AG08395 (cell line): ENCODE measurements at places on chromosomes 7 and 10.

DNA sequence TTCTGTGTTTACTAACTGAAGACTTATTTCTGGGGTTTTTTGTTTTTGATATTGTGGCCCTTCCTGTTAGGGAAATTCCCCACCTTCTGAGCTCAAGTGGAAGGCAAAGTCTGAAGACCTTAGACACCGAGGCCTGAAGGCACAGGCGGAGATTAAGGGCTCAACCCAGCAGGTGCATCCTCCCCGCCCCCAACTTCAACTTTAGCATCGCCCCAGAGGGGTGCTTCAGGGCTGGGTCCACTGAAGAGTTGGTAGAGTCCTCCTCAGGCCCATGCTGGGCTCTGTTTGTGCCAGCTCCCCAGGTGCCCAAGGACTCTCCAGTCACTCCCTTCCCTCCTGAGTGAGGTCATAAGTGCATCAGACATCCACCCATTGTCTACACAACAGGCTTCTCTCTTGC, 9.4 kb upstream of the PPIA start:
- DNase-seq = no peak

- DNase-seq = no peak
These were observed 612.1 kb upstream of the FZD8 start for GRCh38 chr10:36254199-36254598.

DNA sequence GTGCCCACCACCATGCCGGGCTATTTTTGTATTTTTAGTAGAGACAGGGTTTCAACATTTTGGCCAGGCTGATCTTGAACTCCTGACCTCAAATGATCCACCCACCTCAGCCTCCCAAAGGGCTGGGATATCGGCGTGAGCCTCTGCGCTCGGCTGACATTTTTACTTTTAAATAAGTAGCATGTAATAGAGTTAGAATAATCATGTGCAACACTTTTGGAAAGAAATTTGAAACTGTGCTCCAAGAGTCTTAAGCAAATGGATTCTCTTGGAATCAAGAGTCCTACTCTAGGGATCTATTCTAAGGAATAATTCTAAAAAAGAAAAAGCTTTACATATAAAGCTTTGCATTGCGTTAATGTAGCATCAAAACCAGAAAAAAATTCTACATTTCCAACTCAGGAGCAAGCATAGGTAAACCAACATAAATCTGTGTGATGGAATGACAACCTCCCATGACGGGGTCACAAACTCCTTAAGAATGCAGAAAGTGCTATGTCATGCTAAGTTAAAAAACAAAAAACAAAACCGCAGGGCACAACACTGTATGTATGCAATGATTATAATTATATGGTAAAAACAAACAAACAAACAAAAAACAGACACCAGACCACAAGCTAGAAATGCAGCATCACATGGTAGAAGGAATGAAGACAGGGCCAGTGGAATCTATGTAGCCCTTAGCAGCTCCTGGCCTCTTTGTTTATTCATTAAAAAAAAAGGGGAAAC, 98.7 kb downstream of the RNF216 start:
- DNase-seq = no peak

GRCh38 chr7:24406053-24406788, 122.2 kb downstream of the NPY start:
- DNase-seq = no peak

- no peak for DNase-seq
These were observed 47.4 kb upstream of the CAMK2B start for GRCh38 chr7:44372560-44373417.

DNA sequence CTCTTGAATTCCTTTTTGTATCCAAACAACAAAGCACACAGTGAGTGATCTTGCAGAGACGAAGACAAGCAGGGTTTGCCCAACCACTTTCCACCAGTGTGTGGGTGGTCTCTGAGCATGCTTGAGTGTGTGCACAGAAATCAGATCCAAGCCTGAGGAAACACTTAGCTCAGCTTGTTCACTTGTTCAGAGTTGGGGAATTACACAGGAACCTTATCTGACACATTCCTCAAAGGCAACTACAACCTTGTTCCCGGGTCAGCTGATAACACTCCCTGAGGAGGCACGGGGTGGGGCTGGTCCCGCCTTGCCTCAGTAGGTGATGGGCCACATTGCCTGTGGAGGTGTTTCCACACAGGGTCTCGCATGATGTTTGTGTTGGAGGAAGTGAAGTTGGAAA, 216.9 kb downstream of the DYNC1I1 start:
- DNase-seq = no peak

DNA sequence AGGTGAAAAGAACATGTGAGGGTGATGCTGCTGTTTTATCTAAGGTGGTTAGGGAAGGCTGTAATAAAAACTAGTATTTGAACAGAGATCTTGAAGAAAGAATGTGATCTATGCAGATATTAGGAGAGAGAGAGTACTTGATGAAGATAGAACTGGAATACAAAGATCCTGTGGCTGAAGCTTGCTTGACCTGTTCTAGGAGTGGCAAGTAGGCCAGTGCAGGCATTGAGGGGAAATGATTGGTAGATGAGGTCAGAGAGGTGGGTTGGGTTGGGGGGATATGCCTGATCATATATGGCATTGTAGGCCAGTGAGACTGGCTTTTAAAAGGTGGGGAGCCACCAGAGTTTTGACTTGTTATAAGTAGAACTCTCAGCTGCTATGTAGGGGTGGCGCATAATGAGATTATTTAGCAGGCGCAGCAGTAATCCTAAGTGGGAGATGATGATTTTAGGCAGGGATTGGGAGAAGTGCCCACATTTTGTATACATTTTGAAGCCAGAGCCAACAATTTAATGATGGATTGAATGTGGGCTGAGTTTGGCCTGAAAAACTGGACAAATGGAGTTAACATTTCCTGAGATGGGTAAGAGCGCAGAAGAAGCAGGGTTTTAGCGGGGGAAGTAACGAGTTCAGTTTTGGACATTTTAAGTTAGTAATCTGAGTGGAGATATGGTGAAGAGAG, 8.2 kb downstream of the CCSER2 start:
- DNase-seq = no peak

DNA sequence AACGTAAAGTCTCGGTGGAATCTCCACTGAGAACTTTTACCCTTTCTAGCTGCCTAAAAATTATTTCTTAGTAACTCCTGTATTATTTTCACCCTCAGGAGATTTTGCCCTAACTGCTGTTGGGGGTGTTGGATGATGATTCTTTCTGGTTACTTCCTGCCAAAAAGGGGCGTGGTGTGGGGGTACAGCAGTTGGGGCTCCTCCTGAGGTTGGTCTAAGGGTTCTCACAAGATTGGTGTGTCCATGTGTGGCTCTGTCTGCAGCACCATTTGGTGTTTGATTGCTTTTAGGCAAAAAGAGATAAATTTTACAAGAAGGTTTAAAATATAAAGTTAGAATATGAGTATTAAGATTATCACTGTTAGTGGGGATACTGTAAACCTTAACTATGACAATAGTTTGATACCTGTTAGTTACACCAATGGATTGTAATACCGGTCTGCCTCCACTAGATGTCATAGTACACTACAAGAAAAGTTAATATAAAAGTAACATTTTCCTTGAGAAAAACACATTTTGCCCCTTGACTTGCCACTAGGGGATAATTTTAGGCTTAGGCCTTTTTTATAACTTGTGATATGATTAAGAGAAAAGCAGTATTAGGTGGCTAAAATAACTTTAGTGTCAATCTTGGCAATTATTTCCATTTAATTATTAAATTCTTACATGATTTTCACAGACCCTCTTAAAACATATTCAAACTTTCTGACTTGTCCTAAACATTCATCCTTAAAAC, 928.7 kb downstream of the IPMK start:
- DNase-seq = peak; percentile 33

- DNase-seq = peak; percentile 9
These were observed 84.3 kb upstream of the ADRB1 start for GRCh38 chr10:113959383-113959760.

DNA sequence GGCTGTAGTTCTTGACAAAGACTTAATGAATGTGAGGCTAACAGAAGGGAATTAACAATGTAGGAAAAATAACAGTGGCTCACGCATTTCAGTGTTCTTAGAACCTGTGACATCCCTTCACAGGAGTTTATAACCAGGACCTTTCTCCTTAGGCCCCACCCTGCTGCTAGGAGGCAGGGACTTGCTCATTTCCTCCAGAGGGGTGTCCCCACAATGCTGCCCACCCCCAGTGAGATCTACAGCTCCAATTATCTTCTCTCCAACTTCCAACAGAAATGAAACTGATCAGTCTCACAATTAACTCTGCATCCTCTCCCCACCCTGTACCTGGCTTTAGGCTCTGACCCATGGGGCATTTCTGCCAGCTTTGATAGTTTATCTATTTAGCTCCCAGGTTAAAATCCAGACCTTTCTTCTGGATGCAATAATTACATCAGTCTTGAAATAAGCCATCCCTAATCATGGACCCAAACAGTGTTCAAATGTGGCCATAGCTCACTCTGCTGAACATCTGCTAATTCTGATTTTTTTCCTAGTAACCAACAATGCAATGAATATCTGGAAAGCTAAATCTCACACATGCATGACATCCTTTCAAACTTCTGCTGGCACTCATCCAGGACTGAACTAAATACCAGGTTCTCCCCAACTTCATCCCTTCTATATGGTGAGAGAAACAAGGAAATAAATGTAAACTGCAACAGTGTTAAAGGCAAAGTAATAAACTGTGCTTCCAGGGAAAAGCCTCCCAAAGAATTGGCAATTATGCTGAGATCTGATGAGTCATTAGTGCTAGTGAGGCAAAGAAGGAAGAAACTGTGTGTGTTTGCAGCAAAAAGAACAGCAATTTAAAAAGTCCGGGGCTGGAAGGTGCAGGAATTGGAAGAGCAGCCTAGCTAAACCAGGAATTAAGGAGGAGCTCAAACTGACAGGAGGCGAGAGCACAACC, 64.6 kb downstream of the HERPUD2 start:
- peak; percentile 56 for DNase-seq

DNA sequence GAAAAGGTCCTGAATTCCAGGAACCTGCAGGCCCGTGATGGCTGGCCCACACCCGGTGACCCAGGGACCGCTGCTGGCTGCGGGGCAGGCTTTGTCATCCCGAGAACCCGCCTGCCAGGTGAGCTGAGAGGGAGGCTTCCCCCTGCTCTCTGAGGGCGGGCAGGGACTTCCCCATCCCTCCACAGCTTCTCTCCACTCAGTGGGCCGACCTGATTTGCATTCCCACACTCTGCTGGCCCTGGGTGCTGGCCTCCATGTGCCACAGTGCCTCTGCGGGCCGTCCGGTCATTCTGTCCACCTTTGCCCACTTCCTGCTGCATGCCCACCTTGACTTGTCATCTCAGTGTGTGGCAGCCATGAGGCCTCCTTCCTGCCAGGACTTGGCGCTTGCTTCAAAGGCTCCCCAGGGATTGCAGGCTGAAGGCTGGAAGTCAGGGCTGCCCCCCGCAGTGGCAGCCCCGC, 35.3 kb downstream of the PALD1 start:
- DNase-seq = no peak

- no peak for DNase-seq
These were observed 15.2 kb upstream of the TSPAN15 start for GRCh38 chr10:69435966-69436520.

- DNase-seq = no peak
These were observed 87.9 kb upstream of the NPSR1 start for GRCh38 chr7:34569975-34570699.

GRCh38 chr7:93981480-93981874, 22.7 kb downstream of the BET1 start:
- DNase-seq = no peak

GRCh38 chr10:77686650-77687417, 49.2 kb upstream of the KCNMA1 start:
- DNase-seq = no peak

- no peak for DNase-seq
These were observed 46.1 kb upstream of the NFE2L3 start for GRCh38 chr7:26105931-26106330.

GRCh38 chr7:66950763-66951162, 29.7 kb downstream of the TMEM248 start:
- DNase-seq = no peak

DNA sequence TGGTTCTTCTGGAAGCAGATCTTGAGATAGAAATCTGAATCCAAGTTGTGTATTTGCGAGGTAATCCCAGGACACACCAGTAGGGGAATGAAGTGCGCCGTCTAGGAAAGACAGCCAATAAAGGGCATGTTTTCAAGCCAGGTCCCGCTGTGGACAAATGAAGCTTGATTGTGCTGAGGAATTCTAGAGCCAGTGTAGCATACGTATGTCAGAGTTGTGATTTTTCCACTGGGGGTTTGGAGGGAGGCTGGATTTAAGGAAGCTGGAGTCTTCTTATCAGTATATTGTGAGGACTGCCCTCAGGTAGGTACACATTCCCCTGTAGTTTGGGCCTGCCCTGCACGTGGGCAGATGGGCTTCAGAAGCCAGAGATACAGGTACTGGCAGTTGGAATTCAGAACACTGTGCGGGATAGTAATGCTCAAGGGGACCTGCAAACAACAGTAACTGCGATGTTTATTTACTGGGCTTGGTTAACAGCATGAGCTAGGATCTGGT, 50.9 kb downstream of the GALNT11 start:
- no peak for DNase-seq

GRCh38 chr10:17787087-17787961, 21.8 kb upstream of the MRC1 start:
- DNase-seq = peak; percentile 84

GRCh38 chr7:154792436-154793055, 210.4 kb downstream of the PAXIP1 start:
- no peak for DNase-seq

DNA sequence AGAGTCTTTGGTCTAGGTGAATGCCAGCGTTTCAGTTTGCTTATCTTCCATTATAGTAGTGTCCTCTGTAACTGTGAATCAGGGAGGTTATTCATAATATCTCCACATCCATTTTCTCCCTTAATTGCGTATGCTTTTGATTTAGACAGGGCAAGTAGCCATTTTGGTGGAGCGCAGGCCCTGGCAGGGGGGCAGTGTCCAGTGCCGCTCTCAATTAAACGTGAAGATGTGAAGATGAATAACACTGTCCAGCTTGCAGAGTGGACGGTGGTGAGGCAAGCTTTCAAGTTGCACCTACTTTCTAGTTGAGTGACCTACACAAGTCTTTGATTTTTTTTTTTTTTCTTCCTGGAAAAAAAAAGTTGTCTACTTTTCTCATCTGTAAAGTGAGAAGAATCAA, 4.5 kb downstream of the TSPAN14 start:
- DNase-seq = no peak

DNA sequence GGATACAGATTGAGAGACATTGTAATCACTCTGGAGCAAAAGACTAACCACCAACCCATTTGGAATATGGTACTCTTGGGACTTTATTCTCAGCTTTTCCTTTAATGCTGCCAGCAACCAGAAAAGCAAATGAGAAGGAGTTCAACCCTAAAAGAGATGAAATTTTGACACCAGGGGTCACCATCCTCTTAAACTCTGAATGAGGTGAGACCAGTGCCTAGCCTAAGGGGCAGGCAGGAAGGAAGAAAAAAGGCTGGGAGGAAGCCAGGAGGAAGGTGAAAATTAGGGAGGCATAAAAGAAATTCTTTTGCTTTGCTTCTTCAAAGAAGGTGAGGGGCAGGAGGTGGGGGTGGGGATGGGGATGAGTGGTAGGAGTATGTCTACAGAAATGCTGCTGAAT, 135.8 kb downstream of the JAZF1 start:
- DNase-seq = no peak

GRCh38 chr10:13087986-13088618, 11.9 kb upstream of the OPTN start:
- peak; percentile 68 for DNase-seq
